ENCODE measurements at places on chromosomes 4 and X.

- DNase-seq, result no peak
These were observed 102.7 kb downstream of the SH3BGRL start for GRCh38 chrX:81304563-81304962.

DNA sequence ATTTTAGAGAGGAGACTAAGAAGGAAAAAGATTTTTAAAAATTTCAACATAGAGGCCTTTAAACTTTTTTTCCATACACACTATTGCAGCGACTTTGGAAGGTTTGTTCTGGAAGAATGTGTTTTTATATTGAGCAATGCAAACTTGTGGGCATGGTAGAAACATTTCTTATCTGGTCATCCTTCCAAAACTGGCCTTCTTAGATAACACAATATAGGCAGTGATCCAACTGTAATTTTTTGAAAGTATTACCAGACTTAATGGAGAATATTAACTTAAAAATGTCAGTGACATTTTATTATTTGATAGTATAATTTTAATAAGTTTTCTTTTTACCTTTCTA lies 25.6 kb downstream of the FHDC1 start:
- DNase-seq, result no peak

GRCh38 chrX:13283950-13284546 lies 35.8 kb downstream of the ATXN3L start:
- no peak for DNase-seq

DNA sequence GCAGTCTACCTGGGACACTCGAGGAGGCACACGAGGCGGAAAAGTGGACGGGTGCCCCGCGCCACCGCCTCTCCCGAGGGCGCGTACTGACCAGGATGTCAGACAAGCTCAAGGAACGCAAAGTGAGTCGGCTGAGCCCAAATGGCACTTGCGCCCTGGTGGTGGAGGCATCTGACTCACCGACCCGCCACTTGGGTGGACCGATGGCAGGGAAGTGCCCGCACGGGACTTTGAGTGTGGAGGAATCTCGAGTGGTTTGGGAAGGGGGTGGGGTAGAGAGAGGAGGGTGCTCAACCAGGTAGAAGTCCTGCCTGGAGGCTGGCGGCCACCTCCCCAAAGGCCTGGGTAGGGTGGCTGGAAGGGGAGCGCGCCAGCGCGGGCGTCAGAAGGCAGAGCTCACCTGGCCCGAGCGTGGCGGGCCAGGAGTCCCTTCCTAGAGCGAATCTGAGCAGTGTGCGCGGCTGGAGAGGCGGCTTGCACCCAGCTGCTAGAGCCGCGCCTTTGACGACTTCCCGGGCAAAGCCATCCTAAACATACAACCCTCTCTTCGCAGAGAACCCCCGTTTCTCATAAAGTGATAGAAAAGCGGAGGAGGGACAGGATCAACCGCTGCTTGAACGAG lies 655 bp downstream of the HELT start:
- no peak for DNase-seq

DNA sequence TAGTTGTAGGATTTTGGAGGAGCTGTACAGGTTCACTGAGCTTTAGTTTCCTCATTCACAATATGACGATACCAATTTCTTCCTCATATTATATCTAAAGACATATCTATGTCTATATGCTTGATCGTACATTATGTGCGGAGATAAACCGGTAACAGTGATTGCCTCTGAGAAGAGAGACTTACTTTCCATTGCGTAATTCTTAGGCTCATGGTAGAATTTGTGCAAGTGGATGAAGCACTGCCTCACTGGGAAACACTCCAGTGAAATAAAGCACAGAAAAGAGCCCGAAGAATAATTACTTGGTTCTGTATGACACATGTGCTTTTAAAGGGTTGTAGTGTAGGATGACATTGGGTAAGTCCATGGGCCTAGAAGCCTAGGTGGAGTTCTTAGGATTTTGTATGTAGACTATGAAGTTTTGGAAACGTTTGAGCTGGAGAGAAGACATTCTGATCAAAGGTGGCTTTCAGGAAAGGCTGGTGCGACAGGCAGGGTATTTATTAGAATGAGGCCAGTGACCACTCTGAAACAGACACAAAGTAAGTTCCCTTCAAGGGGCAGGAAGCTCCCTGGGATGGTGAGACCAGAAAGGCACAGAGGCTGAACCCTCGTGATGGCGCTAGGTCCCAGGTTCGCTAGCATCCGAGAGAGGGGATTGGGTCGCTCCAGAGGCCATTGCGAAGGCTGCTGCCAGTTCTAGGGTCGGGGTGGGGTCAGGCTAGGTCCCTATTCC lies 649 bp upstream of the VBP1 start:
- peak; percentile 0 for DNase-seq

DNA sequence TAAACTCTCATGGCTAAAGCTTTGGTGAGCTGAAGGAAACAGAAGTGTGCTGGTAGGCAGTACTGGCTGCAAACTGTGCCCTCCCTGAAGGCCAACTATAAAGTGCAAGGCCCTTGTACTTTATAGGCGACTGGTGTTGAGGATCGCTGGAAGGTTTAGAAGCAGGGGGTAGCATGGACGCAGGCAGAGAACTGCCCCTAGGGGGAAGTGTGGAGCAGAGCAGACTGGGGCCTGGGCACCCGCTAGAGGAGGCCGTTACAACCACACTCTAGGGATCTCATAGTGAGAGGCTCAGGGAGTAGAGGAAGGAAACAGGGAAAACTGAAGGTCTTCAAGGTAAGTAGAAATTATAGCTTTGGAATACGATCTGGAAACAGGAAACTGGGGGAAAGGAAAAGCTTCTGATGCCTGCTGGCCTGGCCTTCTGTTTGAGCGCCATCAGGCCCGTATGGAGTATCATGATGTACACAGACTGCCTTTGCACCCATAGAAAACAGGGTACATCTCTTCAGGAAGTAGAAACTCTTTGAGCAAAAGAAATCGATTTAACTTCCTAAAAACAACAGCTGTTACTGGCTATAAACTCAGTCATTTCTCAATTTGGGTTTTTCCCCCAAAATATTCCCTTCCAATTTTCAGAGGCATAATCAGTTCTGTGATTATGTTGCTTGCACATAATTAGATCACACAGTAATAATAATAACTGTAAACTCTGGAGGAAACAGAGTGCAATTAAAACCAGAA lies 23.9 kb upstream of the TMSB4X start:
- DNase-seq, result no peak

DNA sequence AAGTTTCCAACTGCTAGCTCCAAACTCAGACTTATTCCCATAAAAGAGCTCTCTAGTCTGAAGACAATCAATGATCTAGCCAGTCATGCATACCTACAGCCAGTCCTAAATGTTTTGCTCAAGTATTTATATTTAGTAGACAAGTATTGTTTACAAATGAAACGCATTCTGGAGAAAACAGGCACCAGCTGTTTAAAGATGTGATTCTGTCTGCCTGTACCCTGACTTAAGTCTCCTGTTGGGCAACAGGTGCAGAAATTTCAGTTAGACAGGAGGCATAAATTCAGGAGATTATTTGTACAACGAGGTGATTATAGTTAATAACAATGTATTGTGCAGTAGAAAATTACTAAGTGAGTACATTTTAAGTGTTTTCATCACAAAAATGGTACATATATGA lies 28.9 kb downstream of the LNX1 start:
- DNase-seq, result no peak

DNA sequence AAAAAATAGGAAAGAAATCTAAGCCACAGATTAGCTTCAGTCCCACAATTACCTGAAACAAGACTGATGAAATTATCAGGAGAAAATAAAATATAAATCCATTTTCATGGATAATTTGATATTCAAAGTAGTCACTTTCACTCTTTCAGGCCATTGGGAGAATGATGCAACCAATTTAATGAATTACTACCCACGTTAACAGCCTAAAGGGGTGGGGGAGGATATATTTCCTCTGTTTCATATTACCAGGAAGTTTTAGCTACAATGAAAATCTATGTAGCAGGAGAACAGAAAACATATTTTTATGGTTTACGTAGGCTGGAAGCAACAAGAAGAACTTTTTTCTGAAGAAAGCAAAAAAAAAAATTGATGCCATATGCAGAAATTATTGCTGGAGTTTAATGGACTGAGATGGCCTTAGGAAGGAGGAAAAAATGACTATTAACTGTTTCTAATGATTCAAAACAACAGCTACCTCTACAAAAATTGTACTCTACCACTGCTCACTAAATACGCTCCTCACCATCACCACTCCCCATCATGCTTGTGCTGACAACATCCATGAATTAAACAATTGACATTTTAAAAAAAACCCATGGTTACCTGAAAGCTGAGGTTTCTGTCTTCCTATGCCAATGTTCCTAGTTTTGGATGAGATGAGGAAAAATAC lies 100.9 kb downstream of the CXXC4 start:
- DNase-seq, result no peak

DNA sequence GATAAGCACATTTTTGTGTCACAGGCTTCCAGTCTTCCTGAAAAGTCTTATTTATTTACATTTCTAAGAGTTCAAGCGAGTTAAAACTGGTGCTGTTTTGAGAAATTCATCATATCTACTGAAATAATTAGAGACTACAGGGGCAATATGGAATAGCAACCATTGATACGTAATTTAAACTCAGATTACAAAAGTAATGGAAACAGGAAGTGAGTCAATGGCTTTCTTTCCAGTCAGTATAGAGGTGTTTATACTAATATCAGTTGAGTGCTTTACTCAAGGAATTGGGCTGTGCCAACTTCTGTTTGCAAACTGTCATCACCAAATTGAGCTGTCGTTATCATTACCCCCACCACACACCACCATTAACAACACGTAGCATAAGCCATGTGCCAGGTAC lies 222.7 kb downstream of the COL25A1 start:
- no peak for DNase-seq

- DNase-seq, result no peak
These were observed 9.5 kb downstream of the IDS start for GRCh38 chrX:149495573-149496071.

GRCh38 chr4:37732526-37733186 lies 46.5 kb upstream of the RELL1 start:
- no peak for DNase-seq

DNA sequence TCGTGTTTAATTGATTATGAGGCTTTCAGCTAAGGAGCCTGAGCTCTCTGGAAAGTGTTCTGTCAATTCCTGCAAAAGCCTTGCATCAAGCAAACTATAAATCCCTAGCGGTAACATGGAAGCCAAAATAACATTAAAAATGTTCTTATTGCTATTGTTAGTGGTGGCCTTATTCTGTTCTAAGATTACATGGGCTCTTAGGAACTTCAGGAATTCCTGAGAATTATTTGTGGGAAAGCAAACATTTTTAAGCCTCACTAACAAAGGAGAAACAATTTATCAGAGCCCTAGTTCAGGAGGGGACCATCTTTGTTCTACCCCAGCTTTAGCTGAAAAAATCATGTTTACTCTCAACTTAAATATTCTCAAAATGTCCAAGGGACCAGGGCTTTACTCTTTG lies 119.6 kb downstream of the PAPSS1 start:
- no peak for DNase-seq

DNA sequence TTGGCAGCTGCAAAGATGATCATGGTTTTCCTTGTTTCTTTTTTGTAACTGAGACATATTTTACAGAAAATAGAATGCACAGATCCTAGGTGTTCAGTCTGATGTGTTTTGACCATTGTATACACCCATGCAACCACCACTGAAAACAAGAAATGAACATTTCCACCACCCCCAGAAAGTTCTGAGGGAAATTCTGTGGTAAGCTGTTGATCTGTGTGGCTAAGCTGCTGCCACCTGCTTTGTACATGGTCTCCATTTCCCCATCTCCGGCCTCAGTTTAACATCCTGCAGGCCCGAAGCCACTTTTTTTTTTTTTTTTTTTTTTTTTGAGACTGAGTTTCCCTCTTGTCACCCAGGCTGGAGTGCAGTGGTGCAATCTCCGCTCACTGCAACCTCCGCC lies 65.3 kb downstream of the NYX start:
- DNase-seq, result no peak

DNA sequence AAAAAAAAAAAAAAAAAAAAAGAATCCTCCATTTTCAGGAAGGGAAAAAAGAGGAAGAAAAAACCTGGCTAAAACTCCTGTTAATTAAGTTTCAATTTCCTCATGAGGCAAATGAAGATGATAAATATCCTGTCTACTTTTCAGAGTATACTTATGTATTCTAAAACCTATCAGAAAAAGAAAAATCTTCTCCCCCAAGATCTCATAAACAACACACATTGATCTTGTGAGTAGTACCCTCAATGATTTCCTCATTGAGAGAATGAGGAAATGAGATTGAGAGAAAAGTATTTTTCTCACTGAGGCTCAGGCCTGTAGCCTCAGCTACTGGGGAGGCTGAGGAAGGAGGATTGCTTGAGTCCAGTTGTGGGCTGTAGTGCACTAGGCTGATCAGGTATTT lies 146.7 kb downstream of the TET2 start:
- DNase-seq, result no peak

GRCh38 chrX:51922561-51922960 lies 29.1 kb downstream of the MAGED1 start:
- DNase-seq, result no peak

DNA sequence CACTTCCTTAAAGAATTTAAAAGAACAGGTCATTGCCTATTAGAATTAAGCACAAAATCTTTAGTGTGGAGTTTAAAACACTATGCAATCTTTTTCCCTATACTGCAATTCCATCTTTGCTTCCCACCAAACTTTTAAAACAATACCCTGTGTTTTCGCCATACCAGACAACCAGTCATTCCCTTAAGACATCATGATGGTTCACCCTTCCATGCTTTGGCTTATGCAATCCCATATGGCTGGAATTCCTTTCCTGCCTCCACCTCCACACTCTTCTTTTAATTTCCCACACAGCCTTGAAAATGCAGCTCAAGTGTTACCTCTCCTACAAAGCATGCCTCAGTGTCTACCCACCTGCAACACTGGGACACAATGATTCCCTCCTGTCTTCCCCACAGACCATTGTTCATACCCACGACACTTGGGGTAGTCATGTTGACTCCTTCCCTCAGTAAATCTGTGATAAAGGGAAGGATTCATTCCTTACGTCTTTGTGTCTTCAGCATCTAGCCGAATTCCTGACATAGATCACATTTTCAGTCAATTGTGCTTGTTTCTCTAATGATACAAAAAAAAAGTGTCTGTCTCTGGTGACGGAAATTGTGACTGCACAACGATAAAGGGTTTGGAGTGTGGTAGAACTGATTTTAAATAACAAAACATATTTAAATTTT lies 166.3 kb downstream of the FNIP2 start:
- no peak for DNase-seq

DNA sequence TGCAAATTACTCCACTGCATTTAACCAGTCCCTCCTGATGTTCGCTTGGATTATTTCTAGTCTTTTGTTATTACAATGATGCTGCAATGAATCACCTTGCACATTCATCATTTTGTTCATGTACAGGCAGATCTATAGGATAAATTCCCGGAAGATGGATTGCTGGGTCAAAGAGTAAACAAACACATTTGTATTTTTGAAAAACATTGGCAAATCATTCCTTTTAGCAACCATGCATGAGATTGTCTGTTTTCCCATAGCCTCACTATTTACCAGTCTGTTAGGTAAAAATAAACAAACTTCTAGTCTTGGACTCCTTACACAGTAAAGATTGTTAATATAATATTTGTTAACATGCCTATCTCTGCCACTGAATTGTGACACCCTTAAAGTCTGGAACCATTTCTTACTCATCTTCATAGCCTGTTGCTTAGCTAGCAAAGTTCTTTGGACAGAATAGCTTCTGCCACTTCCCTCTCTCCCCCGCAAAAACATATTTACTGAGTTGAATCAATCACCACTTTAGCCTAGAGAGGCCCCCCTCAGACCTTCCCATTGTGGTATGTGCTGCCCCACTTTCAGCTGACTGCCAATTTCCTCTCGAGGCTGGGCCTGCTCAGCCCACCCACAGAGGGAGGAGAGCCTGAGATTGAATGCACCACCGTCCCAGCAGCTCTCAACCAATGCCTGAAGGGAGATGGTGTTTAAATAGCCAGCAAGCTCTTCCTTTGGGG lies 108.4 kb upstream of the ATXN3L start:
- DNase-seq, result no peak

- DNase-seq, result no peak
These were observed 50.4 kb downstream of the PDK3 start for GRCh38 chrX:24515447-24515846.
